ENCODE measurements at places on chromosomes 1 and 21. TPM values are rescaled to one million over a fixed set of nuclear protein-coding genes. Genes with fewer than 3 reads are reported as not detected.

Gene HTR1D
- total RNA-seq, result 2.6 TPM

Gene DISP1
- 8.4 TPM for total RNA-seq

Gene MIXL1
- total RNA-seq, result 86.3 TPM

Gene NENF
- 25.0 TPM for total RNA-seq

Gene C21orf91
- 32.3 TPM for total RNA-seq

Gene SAMD11
- 152 TPM for total RNA-seq

Gene ACTL8
- total RNA-seq, result not detected

Gene MACO1
- total RNA-seq, result 18.2 TPM

Gene PEA15
- total RNA-seq, result 56.3 TPM

Gene NSUN4
- 16.3 TPM for total RNA-seq

Gene RHD
- total RNA-seq, result not detected

Gene NR1I3
- total RNA-seq, result 0.20 TPM

Gene CELA2B
- total RNA-seq, result not detected

Gene STPG1
- total RNA-seq, result 16.6 TPM

Gene TRNP1
- total RNA-seq, result 14.5 TPM

Gene MATN1
- total RNA-seq, result not detected

Gene MFAP2
- total RNA-seq, result 176 TPM

Gene DESI2
- 50.2 TPM for total RNA-seq

Gene TNFRSF4
- total RNA-seq, result not detected

Gene KCNE2
- total RNA-seq, result 1.4 TPM

Gene PRKCZ
- 56.7 TPM for total RNA-seq

Gene CACHD1
- total RNA-seq, result 29.2 TPM

Gene C1orf94
- 0.29 TPM for total RNA-seq

Gene FAM163A
- not detected for total RNA-seq

Gene CD244
- not detected for total RNA-seq

Gene UBL4B
- not detected for total RNA-seq

Gene GNAT2
- not detected for total RNA-seq

Gene ABCA4
- total RNA-seq, result 1.6 TPM

Gene ELF3
- 55.2 TPM for total RNA-seq

Gene CYYR1
- total RNA-seq, result 11.3 TPM

Gene NASP
- total RNA-seq, result 369 TPM

Gene PIGC
- 24.3 TPM for total RNA-seq

Gene GPR3
- 3.5 TPM for total RNA-seq

Gene MROH7
- total RNA-seq, result 1.4 TPM

Gene TESK2
- total RNA-seq, result 10.3 TPM

Gene YOD1
- total RNA-seq, result 10.3 TPM

Gene MNDA
- not detected for total RNA-seq

Gene MAPKAPK2
- 79.7 TPM for total RNA-seq

Gene MPL
- 0.36 TPM for total RNA-seq

Gene FOXD2
- total RNA-seq, result 0.13 TPM

Gene PLCH2
- total RNA-seq, result 0.21 TPM

Gene GCSAML
- not detected for total RNA-seq

Gene GIPC2
- 2.1 TPM for total RNA-seq

Gene NPPB
- 45.3 TPM for total RNA-seq

Gene PAQR6
- 12.2 TPM for total RNA-seq

Gene ATP1A4
- total RNA-seq, result 0.66 TPM

Gene FMN2
- 26.9 TPM for total RNA-seq

Gene ACOT11
- 6.3 TPM for total RNA-seq

Gene CORT
- total RNA-seq, result 1.1 TPM

Gene GUCA2B
- total RNA-seq, result not detected

Gene CHI3L1
- total RNA-seq, result 0.63 TPM

Gene GJA5
- 1.4 TPM for total RNA-seq

Gene TCHH
- total RNA-seq, result 0.09 TPM

Gene BLACAT1
- total RNA-seq, result 5.2 TPM
